ENCODE measurements at places on chromosomes 7 and 10.

- no peak for DNase-seq
Observed at GRCh38 chr7:154680894-154681659, 321.8 kb downstream of the PAXIP1 start.

- no peak for DNase-seq
Observed at GRCh38 chr7:86846494-86847190, 202.9 kb downstream of the GRM3 start.

GRCh38 chr10:78578929-78579328 lies 489.8 kb upstream of the ZMIZ1 start:
- no peak for DNase-seq

DNA sequence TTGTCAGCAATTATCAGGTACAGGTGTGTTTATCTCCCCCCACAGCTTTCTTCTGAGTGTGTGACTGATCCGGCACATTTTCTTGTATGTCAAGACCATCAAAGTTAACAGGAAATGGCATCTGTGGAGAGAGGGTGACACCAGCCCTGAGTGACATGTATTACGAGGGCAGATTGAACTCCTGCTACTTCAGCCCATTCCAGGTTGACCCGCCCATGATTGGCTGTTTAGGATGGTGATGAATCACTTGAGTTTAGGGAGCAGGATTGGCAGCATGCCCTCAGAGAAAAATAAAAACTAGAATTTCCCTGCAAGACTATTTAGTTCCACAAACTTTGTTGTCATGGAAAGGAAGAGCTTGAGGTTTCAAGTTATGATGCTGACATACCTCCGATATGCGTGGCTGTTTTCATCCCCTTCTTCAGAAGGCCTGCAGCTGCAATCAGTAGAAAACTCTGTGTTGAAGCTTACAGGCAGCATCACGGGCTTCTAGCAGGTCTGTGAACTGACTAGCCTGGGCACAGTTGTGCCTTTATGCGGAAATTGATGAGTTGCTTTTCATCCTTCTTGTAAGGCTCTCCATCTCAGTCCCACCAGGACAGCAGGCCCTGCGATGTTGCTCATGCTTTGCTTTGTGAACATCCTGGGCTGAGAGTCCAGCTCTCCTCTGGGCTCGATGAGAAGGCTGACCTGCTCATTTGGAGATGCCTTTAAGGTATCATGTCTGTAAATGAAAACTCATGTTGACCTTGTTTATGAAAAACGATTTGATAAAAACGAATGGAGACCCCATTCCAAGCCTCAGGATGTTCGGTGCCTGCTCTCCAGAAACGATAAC lies 8.0 kb upstream of the CELF2 start:
- no peak for DNase-seq

DNA sequence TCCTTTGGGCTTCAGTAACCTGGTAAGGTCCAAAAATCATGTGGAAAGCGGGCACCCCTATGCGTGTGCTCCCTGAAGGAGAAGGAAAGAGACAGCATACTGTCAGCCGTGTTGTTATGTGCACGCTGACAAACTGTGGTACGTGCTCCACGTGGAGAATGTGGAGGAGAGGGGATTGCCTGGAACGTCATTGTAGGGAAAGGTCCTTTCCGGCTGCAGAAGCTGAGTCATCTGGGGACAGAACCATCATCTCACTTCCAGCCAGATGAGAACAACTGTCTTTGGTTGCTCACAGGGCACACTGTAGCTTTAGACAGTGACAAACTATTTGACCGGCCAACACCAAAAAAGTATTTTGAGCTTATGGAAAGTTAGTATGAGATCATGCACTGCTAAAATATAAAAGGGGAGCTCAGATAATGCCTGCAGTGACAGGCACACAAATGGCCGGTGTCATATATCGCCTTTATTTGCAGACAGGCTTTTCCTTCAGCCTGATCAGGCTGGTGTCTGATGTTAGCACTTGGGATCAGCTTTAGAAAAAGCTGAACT lies 38.8 kb upstream of the GRB10 start:
- DNase-seq = no peak

GRCh38 chr10:44902941-44903545 lies 8.1 kb upstream of the TMEM72 start:
- no peak for DNase-seq

- no peak for DNase-seq
Observed at GRCh38 chr10:132186488-132187429, at the start of gene DPYSL4. Gene DPYSL4, plus strand, starts transcription at chr10:132186948. Its CDS starts 116 bp downstream, at chr10:132187064.

DNA sequence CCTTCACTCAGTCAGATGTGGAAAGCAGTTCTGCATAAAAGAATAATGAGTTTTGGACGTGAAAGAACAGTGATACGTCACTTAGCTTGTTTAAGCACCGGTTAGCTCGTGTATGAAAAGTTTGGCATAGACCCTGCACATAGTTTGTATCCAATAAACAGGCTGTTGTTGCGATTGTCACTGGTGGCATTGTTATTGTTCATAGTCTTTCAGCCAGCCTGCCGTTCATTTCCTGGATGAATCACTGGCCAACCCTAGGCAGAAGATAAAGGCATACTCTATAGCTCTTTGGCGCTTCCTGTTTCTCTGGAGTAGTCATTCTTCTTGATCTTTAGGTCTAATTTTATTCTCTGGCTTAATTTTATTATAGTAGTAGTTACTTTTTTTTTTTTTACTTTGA lies 57.8 kb upstream of the ANKRD30A start:
- no peak for DNase-seq

GRCh38 chr7:142375710-142376313 lies 118.0 kb upstream of the PRSS58 start:
- no peak for DNase-seq

DNA sequence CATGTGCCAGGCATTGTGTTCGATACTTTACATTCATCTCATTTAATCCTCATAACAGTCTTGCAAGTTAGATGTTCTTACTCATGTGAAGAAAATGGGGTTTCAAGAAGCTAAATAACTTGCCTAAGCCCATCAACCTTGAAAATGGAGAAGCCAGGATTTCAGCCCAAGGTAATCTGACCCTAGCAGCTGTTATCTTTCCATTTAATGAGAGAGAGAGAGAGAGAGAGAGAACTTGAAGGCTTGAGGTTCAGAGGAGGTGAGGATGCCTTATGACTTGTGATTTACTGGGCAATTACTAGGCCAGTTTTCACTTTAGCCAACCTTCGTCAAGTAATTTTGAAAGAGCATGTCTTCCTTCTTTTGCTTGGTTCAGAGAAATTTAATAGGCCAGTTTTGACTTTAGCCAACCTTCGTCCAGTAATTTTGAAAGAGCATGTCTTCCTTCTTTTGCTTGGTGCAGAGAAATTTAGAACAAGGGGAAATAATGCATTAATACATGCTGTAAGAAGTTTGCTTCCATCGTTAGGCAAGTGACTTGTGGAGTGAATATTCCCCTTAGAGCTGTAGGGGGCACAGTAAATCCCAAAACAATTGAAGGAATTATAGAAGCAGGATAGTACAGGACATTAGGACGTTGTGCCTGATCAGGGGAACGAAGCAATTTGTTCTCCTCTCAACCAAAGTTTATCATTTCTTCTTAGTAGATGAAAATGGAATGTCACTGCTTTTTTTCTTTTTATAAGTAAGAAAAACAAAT lies 143.0 kb upstream of the BMPER start:
- no peak for DNase-seq

GRCh38 chr7:37318541-37318940 lies 130.1 kb downstream of the ELMO1 start:
- no peak for DNase-seq

GRCh38 chr7:80087771-80088170 lies 46.9 kb upstream of the GNAI1 start:
- no peak for DNase-seq

GRCh38 chr7:57868771-57869483 lies 418.9 kb downstream of the ZNF716 start:
- no peak for DNase-seq
